ENCODE measurements at places on chromosomes 16 and 17.

DNA sequence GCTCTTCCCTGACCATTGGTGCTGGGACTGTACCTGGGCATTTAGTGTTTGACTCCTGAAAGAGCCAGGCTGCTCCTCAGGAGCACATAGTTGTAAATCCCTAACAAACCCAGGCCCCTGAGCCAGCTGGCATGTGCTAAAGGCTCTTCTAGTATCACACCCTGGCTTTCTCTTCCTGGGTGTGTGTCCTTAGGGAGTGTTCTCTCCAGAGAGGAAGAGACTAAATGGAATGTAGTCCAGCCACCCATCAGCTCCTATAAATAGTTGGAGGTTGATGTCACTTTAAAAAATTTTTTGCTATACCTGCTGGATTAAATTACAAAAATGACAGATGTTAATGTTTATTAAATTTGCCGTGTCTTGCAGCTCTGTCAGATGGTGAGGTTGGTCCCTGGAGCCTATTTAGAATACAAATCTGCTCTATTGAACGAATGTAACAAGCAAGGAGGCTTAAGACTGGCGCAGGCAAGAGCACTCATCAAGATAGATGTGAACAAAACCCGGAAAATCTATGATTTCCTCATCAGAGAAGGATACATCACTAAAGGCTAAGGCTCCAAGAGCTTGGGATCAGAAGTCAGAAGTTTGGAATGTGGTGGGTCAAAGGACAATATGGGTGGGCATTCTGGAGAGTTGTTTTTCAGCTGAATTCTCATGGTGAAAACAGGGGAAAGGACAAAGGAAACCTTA is 13.1 kb upstream of the DUSP14 start:
- DNase-seq = peak; percentile 87

DNA sequence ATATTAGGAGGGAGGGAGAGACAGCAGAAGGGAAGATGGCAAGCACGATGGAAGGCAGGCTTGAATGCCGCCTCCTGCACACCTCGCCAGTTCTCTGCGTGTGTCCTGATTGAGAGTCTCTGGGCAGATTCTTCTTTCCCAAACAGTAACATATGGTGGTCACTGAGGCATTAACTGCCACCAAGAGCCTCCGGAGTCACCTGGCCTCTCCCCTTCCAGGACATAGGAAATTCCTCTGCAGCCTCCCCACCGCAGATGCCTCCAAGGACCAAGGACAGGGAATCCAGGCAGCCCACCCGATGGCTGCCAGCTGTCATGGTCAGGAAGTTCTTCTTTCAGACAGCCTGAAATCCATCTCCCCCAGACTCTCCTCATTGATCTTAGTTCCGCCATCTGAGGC is 149.3 kb downstream of the ENGASE start:
- DNase-seq = no peak

- DNase-seq = peak; percentile 82
Observed at GRCh38 chr16:2912330-2913199, 834 bp downstream of the FLYWCH1 start.

DNA sequence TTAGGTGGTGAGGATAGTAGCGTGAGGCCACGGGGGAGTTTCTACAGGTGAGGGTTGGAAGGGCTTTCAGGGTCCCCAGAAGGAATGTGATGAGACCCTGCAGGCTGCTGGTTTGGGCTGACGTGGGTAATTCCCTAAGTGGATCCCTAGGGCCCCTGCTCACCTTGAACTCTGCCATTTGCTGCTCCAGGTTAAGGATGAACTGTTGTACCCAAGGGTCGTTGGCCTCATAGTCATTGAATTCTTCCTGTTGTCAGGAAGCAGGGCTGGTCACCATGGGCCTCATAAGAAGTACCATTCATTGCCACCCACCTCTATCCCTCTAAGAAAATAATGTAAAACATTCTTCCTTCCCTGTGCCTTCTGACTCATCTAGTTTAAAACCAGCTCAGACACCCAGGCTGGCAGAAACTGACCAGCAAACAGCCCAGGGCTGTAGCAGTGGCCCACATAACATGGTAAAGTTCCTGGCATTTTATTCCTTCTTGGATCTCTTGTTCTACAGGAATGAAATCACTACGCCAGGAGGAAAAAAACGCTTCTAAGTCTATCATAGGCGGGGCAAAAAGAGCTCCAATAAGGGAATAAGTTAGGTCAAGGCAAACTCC is 27.6 kb downstream of the FCSK start:
- DNase-seq = no peak

- no peak for DNase-seq
Observed at GRCh38 chr16:76125871-76126270, 151.3 kb upstream of the CNTNAP4 start.

DNA sequence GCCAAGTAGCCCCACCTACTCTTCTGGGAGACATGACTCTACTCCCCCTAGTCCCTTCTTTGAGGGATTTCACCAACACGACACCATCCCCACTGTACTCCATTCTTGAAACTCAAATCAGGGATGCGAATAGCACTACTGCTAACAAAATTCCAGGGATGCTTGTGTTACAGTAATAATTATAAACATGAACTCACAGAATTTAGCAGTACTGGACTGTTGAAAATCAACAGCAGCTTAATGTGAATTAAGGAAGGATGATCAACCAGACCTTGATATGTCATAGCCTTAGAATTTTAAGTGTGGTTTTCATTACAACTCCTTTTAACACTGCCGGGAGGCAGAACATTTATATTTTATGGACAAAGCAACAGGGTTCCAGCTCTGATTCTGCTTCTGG is 37.9 kb downstream of the AMFR start:
- no peak for DNase-seq

DNA sequence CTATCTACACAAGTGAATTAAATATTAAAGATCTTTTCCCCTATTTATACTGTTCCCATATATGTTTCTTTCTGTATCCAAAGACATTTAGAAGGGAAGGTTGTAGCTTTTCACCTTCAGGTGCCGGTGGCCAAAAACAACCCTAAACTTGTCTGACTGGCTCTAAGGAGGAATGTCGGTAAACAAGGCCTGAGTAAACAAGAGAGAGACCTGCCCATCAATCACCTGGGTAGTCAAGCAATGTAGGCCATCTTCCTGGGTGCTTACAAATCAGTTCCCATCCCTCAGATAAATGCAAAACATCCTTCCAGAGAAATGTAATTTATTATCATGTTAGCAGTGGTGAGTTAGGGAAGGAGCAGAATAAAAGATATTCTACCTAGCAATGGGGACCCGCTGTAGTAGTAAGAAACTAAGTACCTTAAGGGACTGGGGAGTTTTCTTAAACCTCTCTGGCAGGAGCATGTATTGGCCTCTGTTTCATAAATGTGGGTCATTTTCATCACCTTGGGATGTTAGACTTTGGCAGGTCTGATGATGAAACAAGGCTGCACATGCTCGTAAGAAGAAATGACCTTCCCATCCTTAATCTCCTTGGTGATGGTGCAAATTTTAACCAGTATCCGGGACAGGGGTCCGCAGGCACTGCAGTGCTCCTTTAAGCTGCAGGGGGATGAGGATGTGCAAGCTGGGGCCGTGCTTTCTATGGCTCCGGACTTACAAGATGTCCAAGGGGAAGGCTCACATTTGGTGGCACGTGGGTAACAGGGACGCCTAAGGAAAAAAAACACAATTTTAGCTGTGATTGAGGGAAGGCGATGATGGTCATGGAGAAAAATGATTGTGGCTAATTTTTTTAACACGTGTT is 8.4 kb downstream of the KRT39 start:
- DNase-seq = no peak

- DNase-seq = no peak
Observed at GRCh38 chr16:57354311-57354710, 4.3 kb upstream of the CCL22 start.

DNA sequence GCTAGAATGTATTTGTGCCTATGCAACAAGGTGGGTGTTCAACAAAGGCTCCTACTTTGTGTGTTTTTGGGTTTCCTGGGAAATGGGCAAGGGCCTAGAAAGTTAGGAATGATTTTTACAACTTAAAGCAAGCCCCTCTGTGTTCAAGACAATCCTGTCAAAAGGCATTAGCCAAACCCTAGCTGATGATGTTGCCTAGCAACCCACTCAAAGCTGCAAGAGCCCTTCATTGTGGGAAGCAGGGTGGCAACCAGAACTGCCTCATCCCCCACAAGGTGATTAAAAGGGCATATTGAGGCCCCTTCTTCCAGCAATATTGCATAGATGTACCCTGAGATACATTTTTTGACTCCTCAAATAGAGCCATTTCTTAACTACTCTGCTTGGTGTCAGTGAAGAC is 16.0 kb upstream of the RASL10B start:
- no peak for DNase-seq

GRCh38 chr16:19810817-19811731 is 73.6 kb downstream of the GPRC5B start:
- peak; percentile 84 for DNase-seq

- no peak for DNase-seq
Observed at GRCh38 chr17:17191961-17192381, 14.2 kb downstream of the PLD6 start.

- no peak for DNase-seq
Observed at GRCh38 chr16:50972876-50973275, 178.2 kb downstream of the SALL1 start.

GRCh38 chr16:10097271-10097670 is 85.0 kb downstream of the GRIN2A start:
- no peak for DNase-seq

- DNase-seq = no peak
Observed at GRCh38 chr17:77843896-77844295, 114.6 kb upstream of the TNRC6C start.

DNA sequence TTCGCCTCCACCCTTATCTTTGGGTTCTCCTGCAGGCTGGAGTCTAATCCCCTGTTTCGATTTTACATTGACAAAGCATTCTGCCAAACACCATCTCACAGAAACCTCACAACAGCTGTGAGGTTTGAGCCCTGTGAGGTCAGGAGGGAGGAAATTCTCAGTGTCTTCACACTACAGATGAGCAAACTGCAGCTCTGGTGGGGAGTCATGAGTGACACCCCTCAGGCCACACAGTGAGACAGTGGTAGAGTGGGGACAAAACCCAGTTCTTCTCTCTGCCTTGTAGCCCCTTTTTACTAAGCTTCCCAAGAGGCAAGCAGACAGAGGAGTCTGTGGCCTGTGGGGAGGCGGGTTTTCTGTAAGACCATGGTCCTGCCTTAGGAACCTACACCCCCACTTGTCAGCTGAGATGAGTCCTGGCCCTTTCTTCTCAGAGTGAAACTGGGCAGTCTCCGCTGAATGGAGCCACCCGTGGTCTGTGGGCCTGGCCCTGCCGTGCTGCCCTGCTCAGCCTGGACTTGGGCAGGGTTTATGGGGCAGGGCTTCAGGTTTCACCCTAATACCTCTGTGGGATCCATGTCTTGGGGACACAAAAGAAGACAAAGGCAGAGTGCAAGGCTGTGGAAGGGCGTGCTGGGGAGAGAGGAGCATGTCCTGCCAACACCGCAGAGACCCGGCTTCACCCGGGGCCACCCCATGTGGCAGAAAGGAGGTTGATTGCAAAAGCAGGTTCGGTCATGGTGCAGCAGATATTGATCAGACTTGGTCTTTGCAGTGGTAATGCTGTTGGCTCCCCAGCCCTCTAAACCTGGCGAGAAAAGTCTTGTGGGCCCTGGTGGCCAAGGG is 59.0 kb downstream of the ABR start:
- no peak for DNase-seq

DNA sequence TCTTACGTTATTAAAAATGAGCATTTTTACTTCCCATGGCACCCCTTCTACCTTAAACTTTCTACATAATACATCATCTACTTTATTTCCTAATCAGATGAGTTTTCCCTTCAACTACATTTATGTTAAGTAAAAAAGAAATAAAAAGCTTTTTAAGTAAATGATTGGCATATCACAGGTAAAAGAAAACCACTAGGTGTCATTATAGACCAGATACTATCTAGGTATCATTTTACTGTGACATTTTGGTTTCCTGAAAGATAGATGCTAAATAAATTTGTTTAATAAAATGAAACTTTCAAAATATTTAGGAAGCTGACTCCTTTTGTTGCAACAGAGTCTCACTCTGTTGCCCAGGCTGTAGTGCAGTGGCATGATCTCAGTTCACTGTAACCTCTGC is 3.8 kb upstream of the CMTM1 start:
- no peak for DNase-seq

- DNase-seq = no peak
Observed at GRCh38 chr17:53472586-53472985, 350.1 kb upstream of the KIF2B start.

DNA sequence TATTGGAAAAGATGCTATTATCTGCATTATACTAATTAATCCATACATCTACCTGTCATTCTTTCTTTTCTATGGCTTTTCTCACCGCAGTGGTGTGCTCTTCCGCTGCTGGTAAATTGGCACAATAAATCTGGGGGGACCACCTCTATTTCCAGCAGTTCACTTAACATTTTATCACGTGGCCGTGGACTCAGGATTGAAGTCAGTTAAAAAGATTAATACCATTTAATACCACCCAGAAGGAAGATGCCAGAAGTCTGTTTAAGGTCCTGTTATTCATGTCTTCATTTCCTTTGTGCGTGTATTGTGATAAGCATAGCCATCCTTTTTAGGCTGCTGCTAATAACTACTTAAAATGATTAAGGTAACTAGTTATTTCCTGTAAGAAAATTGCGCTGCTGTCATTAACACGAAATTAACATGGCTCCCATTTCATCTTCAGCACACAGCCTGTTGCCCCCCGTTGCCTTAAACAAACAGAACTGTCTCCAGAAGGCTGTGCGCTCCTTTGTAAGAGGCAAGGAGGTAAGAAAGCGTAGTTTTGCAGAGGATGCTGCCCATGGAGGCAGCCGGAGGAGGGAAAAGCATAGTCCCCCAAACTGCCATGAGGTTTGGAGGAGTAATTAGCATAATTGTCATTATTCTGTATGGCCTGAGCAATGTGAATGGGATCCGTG is 414.4 kb downstream of the UTP18 start:
- DNase-seq = no peak

DNA sequence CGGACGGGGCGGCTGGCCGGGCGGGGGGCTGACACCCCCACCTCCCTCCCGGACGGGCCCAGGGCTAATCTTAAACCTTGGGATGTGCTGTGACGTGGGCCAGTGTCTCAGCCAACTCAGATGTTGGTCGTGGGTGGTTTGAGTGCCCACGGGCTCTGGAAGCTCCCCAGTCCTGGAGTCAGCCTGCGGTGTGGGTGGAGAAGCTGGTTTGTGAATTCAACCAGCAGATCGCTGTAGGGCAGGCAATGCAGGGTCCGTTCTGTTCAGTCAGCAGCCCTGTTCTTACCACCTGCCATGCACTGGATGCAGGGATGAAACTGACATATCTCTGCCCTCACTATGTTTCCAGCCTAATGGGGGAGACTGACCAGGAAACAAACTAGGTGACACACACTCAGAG is 8.0 kb upstream of the ZNF500 start:
- no peak for DNase-seq

DNA sequence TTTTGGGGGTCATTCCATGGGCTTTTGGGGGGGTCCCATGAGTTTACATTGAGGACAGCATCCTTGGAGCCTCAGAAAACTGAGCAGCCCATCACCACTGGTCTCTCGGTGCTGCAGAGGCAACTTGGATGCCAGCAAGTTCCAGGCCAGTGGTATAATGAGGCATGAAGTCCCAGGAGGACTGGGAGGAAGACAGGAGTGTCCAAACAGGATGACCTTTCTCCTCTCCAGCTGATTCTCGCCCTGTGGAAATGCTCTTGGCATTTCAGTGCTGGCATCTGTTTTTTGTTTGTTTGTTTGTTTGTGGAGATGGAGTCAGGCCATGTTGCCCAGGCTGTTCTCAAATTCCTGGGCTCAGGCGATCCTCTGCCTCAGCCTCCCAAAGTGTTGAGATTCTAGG is 347.6 kb downstream of the SNX29 start:
- DNase-seq = no peak

GRCh38 chr17:44473367-44473766 is 29.8 kb downstream of the GPATCH8 start:
- no peak for DNase-seq

GRCh38 chr16:58937661-58938060 is 203.5 kb upstream of the GOT2 start:
- no peak for DNase-seq

- DNase-seq = no peak
Observed at GRCh38 chr16:5865236-5865635, 767.6 kb upstream of the EEF2KMT start.

Data from cardiac fibroblast (primary cell).